ENCODE measurements at places on chromosomes 1 and 21. TPM values are rescaled to one million over a fixed set of nuclear protein-coding genes. Genes with fewer than 3 reads are reported as not detected.

The HCRTR1 gene
- not detected for total RNA-seq

The GBP5 gene
- total RNA-seq = 0.71 TPM

The PUM1 gene
- 55.6 TPM for total RNA-seq

The NEGR1 gene
- total RNA-seq = 0.05 TPM

The EPHB2 gene
- 31.2 TPM for total RNA-seq

The C1QC gene
- not detected for total RNA-seq

The ELF3 gene
- 39.6 TPM for total RNA-seq

The KIF17 gene
- 0.21 TPM for total RNA-seq

The RSPO1 gene
- total RNA-seq = not detected

The OR2L3 gene
- total RNA-seq = not detected

The PEX10 gene
- 34.0 TPM for total RNA-seq

The CD1B gene
- total RNA-seq = not detected

The SAMSN1 gene
- not detected for total RNA-seq

The PTPN22 gene
- total RNA-seq = 1.1 TPM

The CA14 gene
- 0.14 TPM for total RNA-seq
